ENCODE measurements at places on chromosomes 12 and 14.

- no peak for DNase-seq
These were observed 54.4 kb downstream of the IQSEC3 start for GRCh38 chr12:120951-121350.

DNA sequence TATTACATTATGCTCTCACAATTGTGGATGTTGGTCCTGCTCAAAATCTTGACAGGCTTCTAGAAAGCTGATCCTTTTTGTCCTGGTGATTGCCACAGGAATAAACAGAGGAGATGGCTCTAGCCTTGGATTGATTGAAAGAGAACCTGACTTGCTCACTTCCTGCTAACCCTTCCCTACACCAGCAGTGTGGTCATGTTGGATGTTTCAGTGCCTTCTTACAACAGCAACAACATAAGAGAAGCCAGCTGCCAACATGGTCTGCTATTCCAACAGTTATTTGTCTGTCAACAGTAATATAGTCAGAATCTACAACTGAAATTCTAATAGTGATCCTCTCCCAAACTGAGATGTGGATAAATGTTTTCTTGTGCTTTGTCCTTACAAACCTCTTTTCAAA, 311.6 kb upstream of the DIO2 start:
- DNase-seq = no peak

- DNase-seq = no peak
These were observed 52.9 kb upstream of the CCND2 start for GRCh38 chr12:4220536-4221257.

GRCh38 chr14:49986343-49987014, 93.6 kb downstream of the ARF6 start:
- DNase-seq = no peak

- no peak for DNase-seq
These were observed 788 bp downstream of the KRT72 start for GRCh38 chr12:52600475-52600874.

- peak; percentile 92 for DNase-seq
These were observed 717 bp downstream of the UBC start for GRCh38 chr12:124913474-124914391.

DNA sequence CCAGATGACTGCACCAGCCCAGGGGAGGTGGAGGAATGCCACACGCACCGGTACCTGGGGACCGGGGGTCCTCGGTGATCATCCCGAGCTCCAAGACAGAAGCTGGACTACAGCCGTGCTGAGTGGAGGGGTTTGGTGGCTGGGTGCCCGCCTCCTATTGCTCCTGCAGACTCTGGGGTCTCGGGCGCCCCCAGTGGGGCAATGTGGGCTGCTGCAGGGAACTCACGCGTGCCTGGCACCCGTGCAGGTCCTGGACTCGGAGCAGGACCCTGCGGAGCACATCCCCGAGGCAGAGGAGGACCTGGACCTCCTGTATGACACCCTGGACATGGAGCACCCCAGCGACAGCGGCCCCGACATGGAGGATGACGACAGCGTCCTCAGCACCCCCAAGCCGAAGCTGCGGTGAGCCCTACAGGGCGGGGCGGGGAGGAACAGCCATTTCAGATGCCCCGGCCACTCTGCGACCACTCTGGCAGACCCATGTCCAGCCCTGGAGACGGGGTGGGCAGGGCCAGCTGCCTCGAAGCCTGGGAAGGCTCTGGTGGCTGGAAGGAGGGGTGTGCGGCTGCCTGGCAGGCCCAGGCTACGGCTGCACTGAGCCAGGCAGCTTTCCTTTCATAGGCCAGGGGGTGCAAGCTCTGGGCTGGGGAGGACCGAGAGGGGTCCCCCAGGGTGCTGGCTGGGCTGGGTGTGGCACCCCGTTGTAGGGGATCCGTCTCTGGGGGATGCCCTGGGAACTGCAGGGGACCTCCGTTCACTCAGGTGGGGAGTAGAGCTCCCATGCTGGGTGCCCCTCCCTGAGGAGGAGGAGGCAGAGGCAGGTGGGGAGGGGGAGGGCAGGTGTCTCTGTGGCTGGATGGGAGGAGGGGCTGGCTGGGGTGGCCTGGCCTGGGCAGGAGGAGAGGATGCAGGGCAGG, 21.6 kb upstream of the TEX22 start:
- DNase-seq = no peak

DNA sequence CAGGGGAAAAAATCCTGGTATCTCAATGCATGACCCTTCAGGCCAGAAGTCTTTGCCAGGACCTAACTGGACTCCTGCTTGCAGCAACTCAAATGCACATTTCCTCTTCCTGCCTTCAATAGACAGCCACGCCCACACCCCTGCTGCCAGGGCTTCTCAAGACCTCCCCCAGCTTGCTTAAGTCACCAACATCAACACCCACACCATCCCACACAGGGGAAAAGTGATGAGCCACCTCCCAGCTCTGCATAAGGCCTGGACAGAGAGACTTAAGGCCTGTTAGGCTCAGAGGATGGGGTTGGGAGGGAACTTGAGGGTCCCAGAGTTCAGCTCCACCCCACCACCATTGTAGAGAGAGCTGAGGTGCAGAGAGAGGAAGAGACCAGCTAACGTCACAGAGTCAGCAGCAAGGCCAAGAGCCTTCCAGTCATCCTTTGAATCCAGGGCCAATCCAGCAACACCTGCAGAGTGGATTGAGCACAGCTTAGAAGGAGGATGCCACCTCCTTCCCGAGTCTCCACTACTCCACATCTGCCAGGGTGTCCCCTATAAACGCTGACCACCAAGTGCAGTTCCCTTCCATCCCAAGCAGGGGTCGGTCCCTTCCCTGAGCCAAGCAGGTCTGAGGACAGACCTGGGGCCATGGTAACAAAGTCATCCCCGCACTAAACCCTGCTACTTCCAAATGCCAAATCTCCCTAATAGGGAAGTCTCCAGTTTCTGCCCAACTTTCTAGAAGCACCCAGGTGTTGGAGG, 50.0 kb downstream of the KDM2B start:
- peak; percentile 41 for DNase-seq

DNA sequence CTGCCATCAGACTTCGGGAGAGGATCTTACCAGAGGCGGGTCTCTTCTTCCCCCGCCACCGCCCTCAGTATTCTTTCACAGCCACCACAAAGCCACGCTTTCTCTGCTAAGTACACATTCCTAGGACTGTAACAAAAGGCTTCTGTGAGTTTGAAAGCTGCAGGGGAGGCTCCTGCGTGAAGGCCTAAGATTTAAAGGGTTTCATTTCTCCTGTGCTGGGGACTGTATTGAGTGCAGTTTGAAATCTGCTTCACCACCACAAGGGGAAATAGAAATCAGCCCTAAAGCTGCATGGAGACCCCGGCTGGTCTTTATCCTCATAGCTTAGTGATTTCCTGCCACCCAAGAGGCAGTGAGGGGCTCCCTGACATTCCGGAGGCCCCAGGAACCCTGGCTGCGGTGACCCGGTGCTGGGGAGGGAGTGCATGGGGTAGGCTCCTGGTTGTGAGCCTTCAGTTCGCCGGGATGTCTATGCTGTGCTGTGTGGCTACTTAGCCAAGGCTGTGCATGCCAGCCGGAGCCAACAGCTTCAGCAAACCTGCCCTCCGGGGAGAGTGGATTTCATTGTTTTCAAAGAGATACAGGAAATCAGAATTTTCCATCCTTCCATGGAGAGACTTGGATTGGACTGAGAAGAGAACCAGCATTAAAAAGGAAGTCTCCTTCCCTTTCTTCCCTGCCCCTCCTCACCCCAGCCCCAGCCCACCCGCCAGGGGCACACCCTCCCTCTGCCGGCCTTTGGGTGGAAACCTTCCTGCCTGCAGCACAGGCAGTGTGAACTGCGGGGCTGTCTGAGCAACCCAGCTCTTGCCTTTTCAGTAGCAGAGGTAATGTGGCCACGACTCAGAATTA, 163.3 kb downstream of the ETV6 start:
- no peak for DNase-seq

GRCh38 chr12:6376870-6377666, 1.7 kb upstream of the SCNN1A start:
- DNase-seq = no peak

DNA sequence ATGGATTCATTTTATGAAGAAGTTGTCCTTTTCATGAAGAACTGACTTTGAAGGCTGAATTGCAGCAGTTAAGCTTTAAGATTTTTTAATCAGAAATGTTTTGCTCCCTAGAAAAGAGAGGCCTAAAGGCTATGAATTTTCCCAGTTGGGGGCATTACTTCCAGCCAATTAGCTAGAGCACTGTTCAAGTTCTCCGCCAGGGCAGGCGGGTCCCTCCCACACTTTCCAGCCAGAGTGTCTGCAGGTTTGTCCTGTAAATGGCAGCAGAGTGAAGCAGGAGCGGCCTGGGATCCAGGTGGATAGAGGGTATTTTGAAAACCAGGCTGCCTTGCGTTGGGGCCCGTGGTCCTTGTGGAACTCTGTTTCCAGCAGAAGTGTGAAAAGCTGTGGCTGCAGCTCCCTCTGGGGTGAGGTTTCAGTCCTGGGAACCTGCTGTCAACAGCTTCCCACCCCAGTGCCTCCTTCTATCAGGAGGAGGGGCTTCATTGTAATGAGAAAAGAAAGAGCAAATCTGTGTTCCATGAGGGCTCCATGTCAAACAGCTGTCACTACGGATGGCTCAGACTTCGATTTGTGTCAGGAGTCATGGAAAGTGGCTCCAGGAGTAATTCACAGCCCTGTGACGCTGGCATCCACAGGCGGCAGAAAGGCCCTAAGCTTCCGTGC, 210.7 kb upstream of the TMEM132C start:
- no peak for DNase-seq

GRCh38 chr14:23365036-23365731, at the start of gene EFS:
Gene EFS (minus strand): TSS chr14:23365172. CDS start chr14:23365025, 147 bp downstream.
- DNase-seq = no peak

DNA sequence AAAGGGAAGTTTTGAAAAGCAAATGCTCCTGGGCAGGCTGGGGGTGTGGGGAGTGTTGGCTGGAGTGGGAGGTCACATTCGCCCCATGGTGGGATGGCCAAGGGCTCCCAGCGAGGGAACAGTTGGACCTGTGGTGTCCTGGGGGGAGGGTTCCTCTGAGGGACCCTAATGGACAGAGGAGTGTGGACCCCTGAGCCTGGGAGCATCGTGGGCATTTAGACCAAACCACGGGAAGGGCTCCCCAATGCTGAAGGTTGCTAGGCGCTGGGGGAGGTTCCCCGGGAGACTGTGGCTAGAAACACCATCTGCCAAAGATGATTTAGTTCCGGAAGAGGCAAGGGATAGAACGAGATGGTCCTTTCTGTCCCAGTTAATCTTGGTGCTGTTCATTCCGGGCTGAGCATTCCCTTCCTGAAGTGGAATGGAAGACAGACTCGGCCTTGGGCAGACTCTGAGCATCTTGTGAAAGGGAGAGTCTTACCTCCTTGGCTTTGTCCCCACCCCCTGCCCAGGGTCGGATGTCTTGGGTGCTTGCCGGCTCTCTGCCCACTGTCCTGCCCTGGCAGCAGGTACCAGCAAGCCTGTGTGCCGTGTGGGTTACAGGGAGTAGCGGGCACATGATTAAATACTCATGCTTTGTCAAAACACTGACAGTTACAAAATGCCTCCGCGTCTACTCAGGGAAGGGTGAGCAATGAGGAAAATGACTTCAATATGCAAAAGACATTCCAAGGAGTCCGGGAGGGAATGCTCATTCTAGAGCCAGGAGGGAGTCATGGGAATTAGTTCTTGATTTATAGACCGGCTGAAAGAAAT, 215.9 kb downstream of the CACNA1C start:
- no peak for DNase-seq

DNA sequence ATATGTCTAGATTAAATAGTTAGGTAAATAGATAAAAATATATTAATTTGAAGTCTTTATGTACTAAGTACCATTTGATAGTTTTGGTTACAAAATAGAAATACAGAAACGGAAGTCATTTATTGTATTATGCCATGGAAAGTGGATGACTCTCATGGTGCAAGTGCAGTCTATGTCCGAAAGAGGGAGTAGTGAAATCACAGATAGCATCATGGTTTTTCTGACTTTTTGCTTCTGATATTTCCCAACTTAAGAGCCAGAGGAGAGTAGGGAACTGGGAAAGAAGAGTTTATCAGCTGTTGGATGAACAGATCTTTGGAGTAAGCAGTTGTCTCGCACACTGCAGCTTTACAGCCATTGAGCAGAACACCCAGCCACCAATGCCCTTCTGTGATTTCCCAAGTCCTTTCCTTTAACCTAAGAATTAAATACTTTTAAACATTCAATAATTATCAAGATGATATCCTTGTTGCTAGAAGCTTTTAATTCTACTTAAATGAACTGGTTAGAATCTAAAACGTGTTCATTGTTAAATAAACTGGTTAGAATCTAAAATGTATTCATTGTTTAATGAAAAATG, 18.4 kb upstream of the SRGAP1 start:
- DNase-seq = no peak

GRCh38 chr14:76497550-76498462, 121.9 kb downstream of the ESRRB start:
- DNase-seq = no peak

DNA sequence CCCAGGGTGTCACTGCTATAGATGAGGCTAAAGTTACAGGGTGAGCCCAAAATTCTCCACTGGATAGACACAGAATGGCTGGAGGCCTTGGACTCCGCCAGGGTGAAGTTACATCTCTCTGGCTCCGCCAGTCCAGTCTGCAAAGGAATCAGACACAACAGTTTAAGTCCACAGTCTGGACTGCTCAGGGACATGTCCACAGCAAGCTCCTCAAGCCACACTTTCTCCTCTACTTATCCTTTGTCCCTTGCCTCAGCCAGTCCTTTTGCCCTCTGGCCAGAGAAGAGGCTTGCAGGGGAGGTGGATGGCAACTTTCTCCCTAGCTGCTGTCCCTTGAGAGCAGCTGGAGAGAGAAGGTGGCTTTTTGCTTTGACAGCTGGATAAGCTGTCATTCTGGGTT, 28.0 kb downstream of the PTPRB start:
- no peak for DNase-seq

- DNase-seq = no peak
These were observed 12.3 kb upstream of the GNG2 start for GRCh38 chr14:51848120-51848519.

DNA sequence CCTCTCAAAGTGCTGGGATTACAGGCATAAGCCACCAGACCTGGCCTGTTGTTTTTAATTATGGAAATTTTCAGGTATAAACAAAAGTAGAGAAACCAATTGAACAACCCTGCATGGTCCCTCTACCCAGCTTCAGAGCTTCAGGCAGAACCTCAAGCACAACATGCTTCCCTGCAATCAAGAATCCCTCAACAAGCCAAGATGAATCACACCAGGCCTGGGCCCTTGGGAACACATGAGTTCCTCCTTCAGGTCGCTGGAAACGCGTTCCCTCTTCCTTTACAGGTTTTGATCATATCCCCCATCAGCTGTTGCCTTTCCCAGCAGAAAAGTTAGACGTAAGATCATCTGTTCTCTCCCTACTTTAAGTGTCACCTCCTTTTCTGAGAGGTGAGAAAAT, 20.5 kb upstream of the CORO1C start:
- no peak for DNase-seq

Data from stimulated activated CD4-positive, alpha-beta T cell treated with anti-CD3 and anti-CD28 coated beads, Interleukin-2, amount 100 ng/mL, for 48 hours (primary cell).